Nucleus accumbens (tissue), 56 donors: ENCODE measurements at places on chromosomes 12 and 14.

- peak; percentile 84 for DNase-seq
Measured at GRCh38 chr12:6927379-6928021, at the start of gene ATN1. Gene ATN1 (plus strand): TSS chr12:6927959. CDS start chr12:6934002, 6,043 bp downstream.

GRCh38 chr12:43278541-43278832, 273.5 kb downstream of the ADAMTS20 start:
- DNase-seq = no peak

GRCh38 chr12:52632656-52633055, 14.3 kb upstream of the KRT73 start:
- no peak for DNase-seq

DNA sequence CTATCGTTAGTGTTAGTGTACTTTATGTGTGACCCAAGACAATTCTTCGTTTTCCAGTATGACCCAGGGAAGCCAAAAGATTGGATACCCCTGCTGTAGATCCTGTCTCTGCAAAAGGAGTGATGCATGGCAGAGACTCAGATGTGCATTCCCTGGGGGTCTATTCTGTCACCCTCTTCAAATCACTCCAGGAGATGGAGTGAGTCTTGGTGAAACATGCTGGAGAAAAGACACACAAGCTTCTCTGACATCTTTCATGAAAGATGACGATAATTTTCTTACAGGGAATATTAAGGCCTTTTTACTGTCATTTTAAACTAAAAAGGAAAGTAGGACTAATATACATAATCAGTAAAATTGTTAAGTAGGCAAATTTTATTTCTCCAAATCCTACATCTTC, 437.9 kb upstream of the SOX5 start:
- DNase-seq = no peak

GRCh38 chr14:100796946-100797345, 29.0 kb upstream of the MEG3 start:
- DNase-seq = no peak

DNA sequence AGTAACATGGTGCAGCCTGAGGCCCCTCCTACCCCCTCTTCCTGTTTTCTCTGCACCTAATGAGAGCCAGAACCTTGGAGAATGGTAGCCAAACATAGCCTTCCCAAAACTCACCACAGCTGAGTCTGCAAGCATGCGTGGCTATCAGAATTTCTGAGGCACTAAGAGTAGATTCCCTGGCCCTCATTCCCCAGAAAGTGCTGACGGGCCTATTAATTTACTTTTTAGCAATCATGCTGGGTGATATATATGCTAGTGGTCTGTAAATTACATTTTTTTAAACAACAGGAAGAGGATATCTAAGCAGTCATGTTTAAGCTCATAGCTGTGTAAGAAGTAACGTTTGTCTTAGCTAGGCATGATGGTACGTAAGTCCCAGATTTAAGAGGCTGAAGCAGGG, 30.4 kb downstream of the KANSL2 start:
- DNase-seq = no peak

GRCh38 chr14:67668559-67668958, 5.9 kb downstream of the VTI1B start:
- DNase-seq = no peak

DNA sequence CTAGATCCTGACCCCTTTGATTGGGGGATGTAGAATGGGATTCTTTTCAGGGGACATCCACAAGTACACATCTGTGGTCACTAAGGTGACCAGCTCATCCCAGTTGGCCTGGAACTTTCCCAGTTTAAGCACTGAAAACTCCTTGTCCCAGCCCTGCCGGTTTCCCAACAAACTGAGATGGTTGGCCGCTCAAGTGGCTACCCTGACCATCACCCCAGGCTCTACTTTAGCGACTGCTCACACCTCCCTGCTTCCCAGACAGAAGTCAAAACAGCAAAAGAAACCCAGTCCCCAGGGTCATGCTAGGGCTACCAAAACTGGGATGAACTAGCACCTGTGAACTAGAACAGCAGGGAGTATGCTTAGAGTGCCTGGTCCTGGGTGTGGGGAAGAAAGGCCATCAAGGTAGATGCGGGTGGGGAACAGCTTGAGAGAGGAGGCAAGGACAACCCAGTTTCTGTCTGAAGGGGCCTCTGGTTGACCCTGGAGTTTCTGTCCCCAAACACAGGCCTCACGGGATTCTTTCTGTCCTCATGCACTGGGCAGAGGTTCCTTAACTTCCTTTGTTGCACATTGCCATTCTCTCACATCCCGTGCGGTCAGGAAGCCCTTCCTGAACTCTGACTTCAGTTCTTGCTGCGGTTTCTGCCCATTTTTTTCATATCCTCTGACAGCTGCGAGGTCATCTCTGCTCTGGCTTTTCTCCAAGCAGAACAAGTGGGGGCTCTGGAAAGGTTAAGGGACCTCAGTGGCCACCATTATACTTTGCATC, 1.6 kb downstream of the LTB4R start:
- no peak for DNase-seq

- DNase-seq = no peak
Measured at GRCh38 chr12:108967869-108968540, 52.9 kb downstream of the SVOP start.

DNA sequence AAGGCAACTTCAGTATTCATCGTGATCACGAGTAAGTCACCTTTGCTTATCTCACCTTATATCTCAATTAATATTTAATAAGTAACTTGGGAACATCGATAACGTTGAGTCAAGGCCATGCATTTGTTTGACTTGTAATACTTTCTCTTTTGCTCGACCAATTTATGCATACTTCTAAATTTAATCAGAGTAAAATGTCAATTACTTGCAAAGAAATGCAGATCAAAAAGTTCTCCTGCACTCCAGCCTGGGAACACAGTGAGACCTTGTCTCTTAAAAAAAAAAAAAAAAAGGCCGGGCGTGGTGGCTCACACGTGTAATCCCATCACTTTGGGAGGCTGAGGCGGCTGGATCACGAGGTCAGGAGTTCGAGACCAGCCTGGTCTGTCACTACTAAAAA, 11.8 kb upstream of the HIP1R start:
- DNase-seq = no peak

DNA sequence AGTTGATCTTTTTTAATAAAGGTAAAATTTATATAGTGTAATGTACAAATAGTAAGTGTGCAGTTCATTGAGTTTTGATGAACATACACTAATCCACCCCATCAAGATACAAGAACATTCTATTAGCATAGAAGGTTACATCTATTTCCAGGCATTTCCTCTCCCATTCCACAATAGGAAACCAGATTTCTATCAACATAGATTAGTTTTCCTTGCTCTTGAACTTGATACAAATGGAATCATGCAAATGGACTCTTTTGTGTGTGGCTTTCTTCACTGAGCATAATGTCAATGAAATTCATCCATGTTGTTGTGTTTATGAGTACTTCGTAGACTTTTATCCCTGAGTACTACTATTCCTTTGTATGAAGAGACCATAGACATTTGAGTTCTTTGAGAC, 10.8 kb downstream of the STYX start:
- no peak for DNase-seq

DNA sequence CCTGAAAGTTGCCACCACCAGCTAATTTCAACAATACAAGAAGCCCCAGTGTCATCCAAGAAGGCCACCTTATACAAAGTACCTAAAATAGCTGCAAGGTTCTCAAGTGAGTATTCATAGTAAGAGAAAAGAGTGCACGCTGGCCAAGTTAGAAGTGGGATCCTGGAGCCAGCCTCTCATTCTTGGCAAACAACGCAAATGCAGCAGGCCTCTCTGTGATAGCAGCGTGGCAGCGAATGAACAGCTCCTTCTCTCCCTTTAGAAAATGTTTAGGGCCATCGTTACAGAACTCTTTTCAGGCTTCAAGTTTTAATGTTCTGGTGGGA, 78.0 kb upstream of the IFNG-AS1 start:
- DNase-seq = no peak

GRCh38 chr12:57545809-57546437, 1.1 kb downstream of the DCTN2 start:
- DNase-seq = no peak

DNA sequence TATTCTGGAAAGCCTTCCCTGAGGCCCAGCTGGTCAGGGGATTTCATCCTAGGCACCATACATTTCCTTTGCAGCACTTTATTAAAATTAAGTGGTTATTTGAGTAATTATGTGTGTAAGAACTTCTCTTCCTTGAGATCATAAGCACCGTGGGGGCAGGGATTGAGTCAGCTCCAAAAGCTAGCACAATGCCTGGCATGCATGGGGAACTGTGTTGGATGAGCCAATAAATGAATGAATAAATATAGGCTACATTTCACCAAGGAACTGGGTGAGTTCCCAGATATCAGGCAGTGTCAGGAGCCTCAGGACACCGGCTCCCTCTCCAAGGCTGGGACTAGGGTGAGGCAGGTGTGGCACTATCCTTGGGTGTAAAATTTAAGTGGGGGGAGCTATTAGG, 82.8 kb upstream of the FBXO21 start:
- DNase-seq = no peak

GRCh38 chr12:132071830-132072384, 72.2 kb downstream of the DDX51 start:
- DNase-seq = no peak

- DNase-seq = no peak
Measured at GRCh38 chr14:72554994-72555608, 338.8 kb downstream of the DPF3 start.

- DNase-seq = no peak
Measured at GRCh38 chr14:89339579-89339978, 77.5 kb downstream of the FOXN3 start.

- DNase-seq = no peak
Measured at GRCh38 chr14:105092171-105093037, 27.2 kb upstream of the GPR132 start.

GRCh38 chr14:86935241-86935885, 1057.6 kb downstream of the GALC start:
- no peak for DNase-seq

GRCh38 chr14:103131580-103131979, 8.3 kb downstream of the TNFAIP2 start:
- DNase-seq = no peak

- no peak for DNase-seq
Measured at GRCh38 chr14:104185916-104186495, 47.6 kb downstream of the KIF26A start.

- no peak for DNase-seq
Measured at GRCh38 chr12:52024845-52025230, 18.1 kb downstream of the TAMALIN start.

DNA sequence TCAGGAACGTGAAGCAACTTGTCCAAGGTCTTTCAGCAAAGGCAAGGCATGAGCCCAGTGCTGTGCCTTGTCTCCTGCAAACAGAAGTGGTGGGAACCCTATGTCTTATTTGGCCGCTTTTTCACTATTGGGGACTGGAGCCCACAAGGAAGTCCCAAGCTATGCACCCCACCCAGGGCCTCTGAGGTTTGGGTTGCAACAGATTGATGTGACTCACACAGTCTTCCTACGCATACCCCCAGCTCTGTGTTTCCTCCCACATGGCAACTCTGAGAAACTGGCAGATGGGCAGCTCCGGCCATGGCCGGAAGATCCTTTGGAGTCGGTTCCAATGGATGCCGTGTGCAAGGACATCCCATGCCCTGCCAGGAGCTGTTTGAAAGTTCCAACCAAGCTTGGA, 28.3 kb upstream of the CMKLR1 start:
- no peak for DNase-seq

- DNase-seq = no peak
Measured at GRCh38 chr14:76337635-76338545, 38.0 kb upstream of the ESRRB start.

DNA sequence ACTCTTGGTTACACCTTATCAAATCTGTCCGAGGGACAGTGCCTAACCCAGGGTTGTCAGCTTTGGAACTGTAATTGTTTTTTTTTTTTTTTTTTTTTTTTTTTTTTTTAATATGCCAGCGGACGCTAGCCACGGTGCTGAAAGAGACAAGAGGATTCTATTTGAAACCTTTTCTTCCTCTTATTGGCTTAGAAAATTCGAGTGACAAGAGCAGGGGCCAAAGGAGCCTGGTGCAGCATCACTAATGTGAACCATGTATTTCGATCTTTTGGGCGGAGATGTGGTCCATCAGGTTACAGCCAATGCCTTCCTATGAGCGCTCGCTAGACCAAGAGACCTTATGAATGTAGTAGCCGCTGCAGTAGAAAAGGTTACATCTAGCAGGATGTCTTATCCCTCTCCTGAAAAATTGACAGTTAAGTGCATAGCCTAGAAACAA, 922 bp downstream of the PTPRR start:
- DNase-seq = peak; percentile 25

- DNase-seq = no peak
Measured at GRCh38 chr12:99444859-99445316, 202.7 kb upstream of the GARIN6 start.

DNA sequence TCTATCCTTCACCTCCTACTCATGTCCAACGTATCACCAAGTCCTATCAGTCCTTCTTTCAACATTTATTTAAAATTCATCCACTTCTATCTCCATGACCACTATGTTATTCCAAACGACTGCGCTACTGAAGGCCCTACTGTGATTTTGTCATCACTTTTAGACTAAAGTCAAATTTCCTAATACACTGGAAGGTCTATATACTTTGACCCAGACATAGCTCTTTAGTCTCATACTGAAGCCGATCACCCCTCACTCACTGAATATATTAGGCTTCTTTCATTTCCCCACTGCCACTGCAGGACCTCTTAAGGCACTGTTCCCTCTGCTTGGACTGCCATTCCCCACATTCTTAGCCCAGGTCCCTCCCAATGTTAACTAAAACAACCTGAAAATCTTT, 25.6 kb downstream of the SLC38A4 start:
- no peak for DNase-seq

GRCh38 chr12:93015871-93016751, 87.0 kb upstream of the EEA1 start:
- DNase-seq = no peak

DNA sequence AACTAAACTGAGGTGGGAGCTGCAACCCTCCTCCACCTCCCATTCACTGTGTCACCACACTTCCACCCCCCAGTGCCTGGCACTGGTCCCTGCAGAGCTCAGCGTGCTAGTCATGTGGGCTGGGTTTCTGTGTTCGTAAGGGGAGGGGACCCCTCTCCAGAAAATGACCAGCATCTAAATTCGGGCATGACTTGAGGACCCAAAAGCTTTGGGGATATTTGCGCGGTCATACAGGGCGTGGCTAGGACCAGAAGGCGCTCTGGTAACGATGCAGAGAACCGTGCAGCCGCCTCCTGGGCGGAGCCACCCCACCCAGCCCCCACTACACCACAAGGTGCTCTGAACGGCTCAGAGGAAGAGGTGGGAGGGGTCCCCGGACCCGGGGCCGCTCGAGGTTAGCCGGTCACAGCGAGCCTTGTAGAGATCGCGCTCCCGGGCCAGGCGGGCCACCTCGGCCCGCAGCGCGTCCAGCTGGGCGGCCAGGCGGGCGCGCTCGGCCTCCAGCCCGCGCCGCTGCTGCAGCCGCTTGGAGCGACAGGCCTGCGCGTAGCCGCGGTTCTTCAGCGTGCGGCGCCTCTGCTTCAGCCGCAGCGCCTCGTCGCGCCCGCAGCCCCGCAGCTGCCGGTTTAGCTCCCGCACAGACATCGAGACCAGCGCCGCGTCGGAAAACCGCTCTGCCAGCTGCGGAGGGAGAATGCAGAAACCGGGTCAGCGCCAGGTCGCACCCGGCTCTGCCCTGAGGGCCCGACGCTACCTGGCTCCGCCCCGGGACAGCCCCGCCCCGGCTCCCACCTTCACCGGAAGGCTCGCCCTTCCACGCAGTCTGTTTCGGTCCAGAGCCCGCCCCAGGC, 9.8 kb downstream of the CPNE6 start:
- DNase-seq = peak; percentile 43
